ENCODE measurements at places on chromosomes 6 and 20. TPM values are rescaled to one million over a fixed set of nuclear protein-coding genes. Genes with fewer than 3 reads are reported as not detected.
A peak's percentile ranks its signal among the peaks of the same experiment; 100 is the strongest.

GRCh38 chr6:157880534-157880933 is 57.5 kb downstream of the SNX9 start:
- H3K27ac ChIP-seq = no peak overlapping the region
- no peaks in the 10 kb centered on the region for H3K27me3 ChIP-seq
- peaks cover 7% of the 10 kb centered on the region for H3K36me3 ChIP-seq
- no peak for DNase-seq

- no peak for DNase-seq
- no peaks in the 10 kb centered on the region for H3K27me3 ChIP-seq
- H3K4me3 ChIP-seq = no peak overlapping the region
- H3K27ac ChIP-seq = no peak overlapping the region
Measured at GRCh38 chr6:117496383-117496990, 14.0 kb downstream of the DCBLD1 start.

GRCh38 chr6:137851669-137852068 is 15.4 kb upstream of the TNFAIP3 start:
- DNase-seq = no peak
- no peaks in the 10 kb centered on the region for H3K36me3 ChIP-seq
- no peaks in the 10 kb centered on the region for H3K27me3 ChIP-seq
- no peak overlapping the region for H3K4me3 ChIP-seq
- no peaks in the 10 kb centered on the region for H3K4me1 ChIP-seq
- no peak overlapping the region for H3K27ac ChIP-seq

GRCh38 chr6:6546318-6547109 is 42.0 kb upstream of the LY86 start:
- H3K4me1 ChIP-seq = peaks cover 21% of the 10 kb centered on the region
- H3K27ac ChIP-seq = peak overlapping the region; percentile 57
- H3K27me3 ChIP-seq = peaks cover 14% of the 10 kb centered on the region

LY6G6C gene
- not detected for total RNA-seq

DNA sequence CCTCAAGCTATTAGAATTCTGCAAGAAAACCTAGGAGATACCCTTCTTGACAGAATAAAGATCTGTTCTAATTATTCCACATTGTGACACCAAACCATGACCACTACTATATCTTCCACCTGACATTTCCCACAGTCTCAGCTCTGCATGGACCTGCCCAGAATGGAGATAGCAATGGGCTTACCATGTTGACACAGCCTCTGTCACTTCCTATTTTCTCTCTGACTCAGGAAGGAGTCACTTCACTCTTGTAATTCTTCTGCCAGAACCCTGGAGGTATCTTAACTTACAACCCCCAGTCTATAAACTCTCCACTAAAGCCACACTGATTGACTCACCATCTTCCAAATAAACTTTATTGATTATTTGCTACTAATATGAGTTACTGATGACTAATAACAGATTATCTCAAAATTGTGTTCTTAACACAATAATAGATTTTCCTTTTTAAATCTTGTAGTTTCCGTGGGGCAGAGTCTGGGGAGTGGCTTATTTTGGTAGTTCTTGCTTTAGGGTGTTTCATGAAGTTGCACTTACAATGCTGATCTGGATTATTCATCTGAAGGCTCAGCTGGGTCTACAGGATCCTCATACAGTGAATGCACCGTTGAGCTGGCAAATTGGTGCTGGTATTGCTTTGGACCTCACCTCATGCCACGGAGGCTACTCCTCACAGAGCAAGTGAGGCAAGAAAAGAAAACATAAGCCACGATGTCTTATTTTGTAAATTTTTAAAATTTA is 869.9 kb downstream of the KIF16B start:
- H3K27ac ChIP-seq = no peak overlapping the region
- no peaks in the 10 kb centered on the region for H3K4me1 ChIP-seq
- H3K4me3 ChIP-seq = no peak overlapping the region
- no peak for DNase-seq
- no peaks in the 10 kb centered on the region for H3K36me3 ChIP-seq
- H3K27me3 ChIP-seq = no peaks in the 10 kb centered on the region

All from spinal cord (tissue), 10 donors.